ENCODE measurements at places on chromosomes 11 and 22.

GRCh38 chr11:40149721-40150120, 1309.7 kb downstream of the LRRC4C start:
- no peak for DNase-seq

GRCh38 chr11:13003736-13004493, 5.2 kb upstream of the RASSF10 start:
- DNase-seq, result no peak

GRCh38 chr22:49979587-49980264, 19.2 kb downstream of the PIM3 start:
- no peak for DNase-seq

DNA sequence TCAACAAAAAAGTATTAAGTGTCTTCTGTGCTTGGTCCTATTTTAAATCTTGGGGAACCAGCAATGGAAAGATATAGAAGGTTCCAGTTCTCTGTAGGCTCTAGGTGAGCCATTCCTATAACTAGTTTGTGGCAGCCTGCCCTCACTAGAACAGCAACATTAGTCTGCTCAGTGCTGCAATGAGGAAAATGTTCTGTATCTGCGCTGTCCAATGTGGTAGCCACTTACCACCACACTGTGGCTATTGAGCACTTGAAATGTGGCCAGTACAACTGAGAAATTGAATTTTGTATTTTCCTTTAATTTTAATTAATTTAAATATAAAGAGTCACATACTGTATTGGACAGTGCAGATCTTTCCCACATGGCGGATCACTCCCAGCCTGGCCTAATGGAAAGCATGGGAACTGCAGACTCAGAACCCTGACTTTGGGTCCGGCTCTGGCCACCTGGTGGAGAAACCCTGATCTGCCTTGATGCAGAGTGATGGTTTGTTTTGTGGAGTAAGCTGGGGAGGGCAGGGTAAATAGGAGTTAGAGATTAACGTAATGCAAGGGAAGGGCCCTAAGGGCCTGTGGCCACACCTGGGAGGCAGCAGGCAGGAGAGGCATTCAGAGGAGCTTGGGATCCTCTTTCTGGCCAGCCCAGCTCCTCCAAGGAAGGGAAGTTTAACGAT, 101.0 kb downstream of the ME3 start:
- DNase-seq, result no peak

GRCh38 chr11:19939415-19939929, 220.8 kb downstream of the DBX1 start:
- DNase-seq, result no peak

GRCh38 chr22:20408891-20409290, 14.9 kb downstream of the ZNF74 start:
- DNase-seq, result no peak

DNA sequence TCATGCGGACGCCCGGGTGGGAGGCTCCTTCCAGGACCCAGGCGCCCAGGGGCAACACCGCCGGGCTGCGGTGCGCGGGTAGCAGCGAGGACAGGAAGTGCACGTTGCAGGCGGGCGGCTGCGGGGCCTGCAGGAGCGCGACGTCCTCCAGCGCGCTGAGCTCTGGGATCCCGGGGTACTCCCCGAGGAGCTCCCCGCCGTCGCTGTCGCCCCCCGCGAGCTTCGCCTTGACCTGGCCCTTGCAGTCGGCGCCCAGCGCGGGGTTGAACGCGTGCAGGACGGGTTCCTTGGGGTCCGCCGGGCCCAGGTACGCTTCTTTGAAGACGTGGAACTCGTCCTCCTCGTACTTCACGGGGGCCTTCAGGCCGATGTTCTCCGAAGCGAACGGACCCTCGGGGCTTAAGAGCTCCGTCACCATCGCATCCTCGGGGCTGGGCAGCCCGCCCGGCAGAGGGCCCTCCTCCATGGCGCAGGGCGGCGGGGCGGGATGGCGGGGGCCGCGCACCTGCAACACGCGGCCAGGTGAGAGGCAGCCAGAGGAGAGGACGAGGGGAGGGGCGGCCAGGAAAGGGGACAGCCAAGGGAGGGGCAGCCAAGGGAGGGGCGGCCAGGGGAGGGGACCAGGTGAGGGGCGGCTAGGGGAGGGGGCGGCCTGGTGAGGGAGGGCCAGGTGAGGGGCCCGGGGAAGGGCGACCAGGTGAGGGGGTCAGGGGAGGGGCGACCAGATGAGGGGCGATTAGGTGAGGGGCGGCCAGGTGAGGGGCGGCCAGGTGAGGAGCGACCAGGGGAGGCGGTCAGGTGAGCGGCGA, 921 bp downstream of the TESMIN start:
- DNase-seq, result peak; percentile 28
